ENCODE measurements at places on chromosomes 3 and 15.

DNA sequence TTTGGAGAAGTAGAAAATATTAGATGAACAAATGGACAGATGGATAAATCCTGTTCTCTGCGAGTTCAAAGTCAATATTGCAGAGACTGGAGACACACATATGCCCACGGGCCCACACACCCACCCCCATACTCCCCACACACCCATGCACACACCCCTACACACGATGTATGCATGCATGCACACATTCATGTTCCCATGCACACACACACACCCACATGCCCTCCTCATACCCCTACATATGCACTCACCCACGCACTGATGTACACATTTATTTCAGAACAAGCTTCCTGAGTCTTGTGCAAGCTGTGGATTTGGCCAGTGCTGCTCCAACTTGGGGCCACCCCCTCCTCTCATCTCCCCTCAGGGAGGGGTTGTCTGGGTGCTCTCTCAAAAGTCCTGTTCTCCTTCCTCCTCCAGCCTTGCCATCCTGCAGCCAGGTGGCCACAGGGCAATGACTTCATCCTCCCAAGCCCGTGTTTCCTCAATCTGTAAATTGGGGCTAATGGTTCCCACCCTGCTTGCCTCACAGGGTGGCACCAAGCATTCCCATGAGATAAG, 16.4 kb downstream of the MAPKAPK3 start:
- DNase-seq, result no peak

DNA sequence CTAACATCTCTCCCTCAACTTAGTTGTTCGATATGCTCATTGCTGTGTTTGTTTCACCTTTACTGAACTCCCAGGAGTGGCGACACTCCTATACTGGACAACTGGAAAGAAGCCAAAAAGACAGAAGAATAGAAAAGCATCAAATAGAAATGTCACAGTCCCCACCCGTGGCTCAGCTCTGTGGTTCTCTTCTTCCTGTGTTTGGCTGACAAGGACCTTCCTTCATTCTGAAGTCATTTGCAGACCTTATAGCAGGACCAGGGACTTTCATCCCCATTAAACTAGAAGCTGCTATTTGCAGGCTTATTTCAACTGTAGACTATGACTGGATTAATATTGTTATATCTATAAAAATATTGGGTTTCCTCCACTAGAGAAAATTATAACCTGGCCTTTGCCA, 125.9 kb downstream of the NECTIN3 start:
- no peak for DNase-seq

DNA sequence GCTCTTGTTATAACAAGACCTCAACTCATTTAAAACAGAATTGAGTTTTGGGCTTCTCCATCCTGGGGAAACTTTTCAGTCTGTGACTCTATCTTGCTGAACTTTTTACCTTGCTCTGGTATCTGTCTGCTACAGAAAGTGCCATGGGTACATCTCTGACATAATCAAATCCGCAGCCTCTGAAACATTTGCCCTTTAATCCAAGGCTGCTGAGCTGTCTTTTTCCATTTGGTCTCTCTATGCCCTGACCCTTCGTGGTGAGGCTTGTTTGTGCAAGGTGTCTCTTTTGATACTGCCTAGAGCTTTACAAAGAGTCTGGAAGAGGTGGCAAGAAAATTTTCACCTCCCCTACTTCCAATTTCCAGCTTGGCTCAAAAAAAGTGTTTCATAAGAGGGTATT, 11.3 kb downstream of the TMEM108 start:
- no peak for DNase-seq

DNA sequence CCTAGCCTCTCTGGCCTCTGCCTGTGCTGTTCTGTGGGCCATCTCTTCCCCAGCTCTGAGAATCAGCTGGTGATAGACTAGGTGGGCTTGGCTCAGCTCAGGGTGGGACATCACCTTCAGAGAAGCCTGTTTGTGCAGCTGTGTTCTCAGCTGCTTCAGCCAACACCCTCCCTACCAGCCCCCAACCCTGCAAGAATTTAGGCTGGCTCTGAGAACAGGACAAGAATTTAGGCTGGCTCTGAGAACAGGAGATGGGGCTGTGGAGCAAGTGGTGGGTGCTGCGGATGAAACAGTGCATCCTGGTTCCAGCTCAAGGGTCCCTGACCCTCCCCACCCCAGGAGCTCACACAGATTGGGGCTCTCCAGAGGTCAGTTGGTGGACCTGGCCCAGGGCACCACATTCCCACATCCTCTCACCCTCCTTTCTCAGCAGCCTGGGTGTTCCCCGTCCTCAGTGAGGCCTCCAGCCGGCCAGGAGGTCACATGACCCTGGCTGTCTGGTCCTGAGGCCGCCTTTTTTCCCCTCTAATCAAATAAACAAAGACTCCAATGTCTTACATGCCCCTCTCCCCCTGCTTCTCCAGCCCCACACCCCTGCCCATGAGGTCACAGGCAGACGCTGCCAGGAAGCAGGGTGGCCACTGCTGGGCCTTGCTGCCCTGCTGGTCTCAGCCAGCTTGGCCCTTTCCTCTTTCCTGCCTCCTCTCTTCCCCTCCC, 14.9 kb downstream of the PLEKHO2 start:
- DNase-seq, result no peak

DNA sequence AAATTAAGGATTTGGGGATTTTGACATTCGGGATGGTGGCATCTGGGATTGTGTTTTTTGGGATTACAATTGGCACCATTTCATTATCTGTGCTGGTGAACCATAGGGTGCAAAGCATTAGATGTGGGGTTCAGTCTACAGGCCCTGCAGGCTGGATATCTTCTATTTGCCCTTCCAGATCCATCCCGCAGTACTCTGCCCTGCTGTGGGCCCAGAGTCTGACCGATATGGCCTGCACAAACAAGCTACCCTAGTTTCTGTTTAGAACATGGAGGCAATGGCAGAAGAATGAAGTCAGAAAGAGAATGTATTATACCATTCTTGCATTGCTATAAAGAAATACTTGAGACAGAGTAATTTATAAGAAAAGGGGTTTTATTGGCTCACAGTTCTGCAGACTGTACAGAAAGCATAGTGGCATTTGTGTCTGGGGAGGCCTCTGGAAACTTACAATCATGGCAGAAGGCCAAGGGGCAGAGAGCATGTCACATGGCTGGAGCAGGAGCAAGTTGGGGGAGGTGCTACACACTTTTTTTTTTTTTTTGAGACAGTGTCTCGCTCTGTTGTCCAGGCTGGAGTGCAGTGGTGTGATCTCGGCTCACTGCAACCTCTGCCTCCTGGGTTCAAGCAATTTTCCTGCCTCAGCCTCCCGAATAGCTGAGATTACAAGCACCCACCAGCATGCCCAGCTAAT, 93.7 kb downstream of the NCEH1 start:
- no peak for DNase-seq

Measured in stimulated activated CD8-positive, alpha-beta memory T cell treated with anti-CD3 and anti-CD28 coated beads, Interleukin-4, amount 100 ng/mL, for 24 hours (primary cell).